ELR (cell line): ENCODE measurements at places on chromosomes 4 and X.
A peak's percentile ranks its signal among the peaks of the same experiment; 100 is the strongest.

GRCh38 chr4:130110770-130111169 lies 1014.8 kb downstream of the C4orf33 start:
- no peak for DNase-seq

- no peak for DNase-seq
Observed at GRCh38 chr4:18751083-18751482, 729.5 kb upstream of the LCORL start.

DNA sequence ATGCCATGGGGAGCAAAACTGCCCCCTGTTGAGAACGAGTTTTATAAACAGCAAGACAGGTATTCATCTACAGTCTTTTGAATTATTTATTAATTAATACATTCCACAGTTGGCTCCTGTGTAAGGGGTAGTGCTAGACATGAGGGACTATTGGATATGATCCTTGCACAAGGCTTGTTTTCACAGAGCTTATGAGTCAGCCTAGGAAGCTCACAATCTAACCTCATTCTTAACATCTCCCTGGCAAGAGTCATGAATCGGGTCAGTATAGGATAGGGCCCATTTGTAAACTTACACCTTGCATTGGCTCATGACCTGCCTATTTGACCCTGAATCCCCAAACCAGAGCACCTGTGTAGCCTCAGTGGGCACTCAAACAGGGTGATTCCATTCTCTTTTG lies 209.1 kb upstream of the HCCS start:
- peak; percentile 69 for DNase-seq

GRCh38 chr4:37561196-37561802 lies 124.9 kb downstream of the RELL1 start:
- DNase-seq, result peak; percentile 20

- DNase-seq, result no peak
Observed at GRCh38 chr4:79163981-79164490, 161.8 kb downstream of the NAA11 start.

DNA sequence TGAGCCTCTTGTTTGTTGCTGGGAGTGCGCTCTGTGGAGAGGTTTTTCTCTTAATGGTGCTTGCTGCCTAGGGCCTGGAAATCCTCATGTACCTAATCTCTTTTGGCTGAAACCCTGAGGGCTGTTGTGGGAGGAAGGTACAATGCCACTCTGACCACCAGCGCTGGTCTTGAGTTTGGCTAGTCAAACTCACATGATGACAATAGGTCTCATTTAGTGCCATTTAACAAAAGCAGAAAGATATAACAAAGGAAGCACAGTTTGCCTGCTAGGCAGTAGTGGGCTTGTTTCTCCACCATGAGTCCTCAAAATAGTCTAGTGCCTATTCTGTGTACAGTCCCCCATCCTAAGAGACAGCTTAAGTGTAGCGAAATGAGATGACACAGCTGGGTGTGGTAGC lies 111.3 kb downstream of the TSPAN7 start:
- no peak for DNase-seq

DNA sequence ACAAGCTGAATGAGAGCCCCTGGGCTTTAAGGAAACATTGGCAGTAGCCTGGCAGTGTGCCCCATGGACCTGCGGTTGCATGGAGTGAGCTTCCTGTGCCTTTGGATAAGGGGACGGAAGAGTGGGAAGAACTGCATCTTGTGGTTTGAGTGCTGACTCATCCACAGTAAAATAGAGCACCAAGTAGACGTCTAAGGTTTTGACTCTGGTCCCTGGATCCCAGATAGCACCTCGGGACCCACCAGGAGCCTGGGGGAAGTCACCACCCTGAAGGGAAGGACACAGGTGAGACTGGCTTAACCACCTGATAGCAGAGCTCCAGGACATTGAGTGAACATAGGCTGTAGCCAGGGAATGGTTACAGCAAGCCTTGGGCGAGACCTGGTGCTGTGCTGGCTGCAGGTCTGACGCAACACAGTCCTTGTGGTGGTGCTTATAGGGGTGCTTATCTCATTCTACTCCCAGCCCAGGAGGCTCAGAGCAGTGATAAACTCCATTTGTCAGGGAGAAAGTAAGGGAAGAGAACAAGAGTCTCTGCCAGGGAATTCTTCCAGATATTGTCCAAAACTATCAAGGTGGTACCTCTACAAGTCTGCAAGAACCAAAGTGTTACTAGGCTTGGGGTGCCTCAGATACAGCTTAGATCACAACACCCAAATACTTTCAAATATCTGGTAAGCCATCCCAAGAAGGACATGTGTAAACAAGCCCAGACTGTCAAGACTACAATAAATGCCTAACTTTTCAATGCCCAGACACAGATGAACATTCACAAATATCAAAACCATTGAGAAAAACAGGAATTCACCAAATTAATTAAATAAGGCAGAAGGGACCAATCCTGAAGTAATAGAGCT lies 123.6 kb upstream of the TET2 start:
- peak; percentile 56 for DNase-seq

DNA sequence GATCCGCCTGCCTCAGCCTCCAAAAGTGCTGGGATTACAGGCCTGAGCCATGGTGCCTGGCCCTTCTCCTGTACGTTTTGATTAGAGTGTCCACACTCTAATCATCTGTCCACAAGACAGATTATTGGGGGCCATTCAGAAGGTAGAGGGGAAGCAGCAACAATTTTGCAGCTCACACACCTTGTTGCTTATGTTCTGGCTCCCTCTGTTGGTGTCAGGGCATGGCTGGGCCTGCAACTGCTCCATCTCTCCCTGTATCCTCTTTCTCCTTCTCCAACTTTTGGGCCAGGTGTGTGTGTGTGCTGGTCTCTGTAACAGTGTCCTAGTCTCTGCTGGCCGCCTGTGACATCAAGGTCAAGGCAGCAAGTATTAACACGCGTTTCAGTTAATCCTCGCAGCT lies 125.5 kb upstream of the MBNL3 start:
- DNase-seq, result no peak

GRCh38 chr4:139514382-139515059 lies 41.5 kb downstream of the SETD7 start:
- DNase-seq, result no peak

DNA sequence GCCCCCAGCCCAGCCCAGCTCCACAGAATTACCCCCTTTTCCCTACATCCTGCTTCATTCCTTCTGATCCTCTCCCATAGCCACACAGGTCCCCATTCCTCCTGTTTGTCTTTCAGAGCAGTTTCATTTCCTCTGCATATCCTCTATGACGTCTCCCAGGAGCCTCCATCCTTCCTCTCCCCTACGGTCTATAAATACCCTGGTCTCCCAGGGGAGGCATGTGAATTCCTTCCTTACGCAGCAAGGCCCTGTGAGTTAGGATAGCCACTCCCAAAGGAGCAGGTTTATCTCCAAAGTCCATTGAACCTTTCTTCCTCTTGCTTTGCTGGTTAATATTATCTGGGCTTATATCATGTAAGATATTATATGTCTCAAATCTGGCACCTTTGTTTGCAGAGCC lies 8.4 kb upstream of the APLN start:
- peak; percentile 9 for DNase-seq

DNA sequence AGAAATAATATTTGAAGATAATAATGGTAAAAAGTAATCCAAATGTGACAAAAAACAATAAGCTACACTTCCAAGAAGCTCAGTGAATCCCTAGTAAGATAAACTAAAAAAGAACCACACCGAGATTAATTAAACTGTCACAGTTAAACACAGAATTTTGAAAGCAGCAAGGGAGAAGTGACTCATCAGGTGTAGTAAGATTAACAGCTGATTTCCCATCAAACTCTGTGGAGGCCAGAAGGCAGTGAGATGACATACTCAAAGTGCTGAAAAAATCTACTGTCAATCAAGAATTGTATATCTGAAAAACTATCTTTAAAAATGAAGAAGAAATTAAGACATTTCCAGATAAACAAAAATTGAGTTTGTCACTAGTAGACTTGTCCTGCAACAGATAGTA lies 35.3 kb downstream of the STK32B start:
- no peak for DNase-seq

GRCh38 chrX:135431886-135432285 lies 10.1 kb downstream of the SMIM10L2A start:
- no peak for DNase-seq

GRCh38 chr4:32847461-32847860 lies 2127.3 kb downstream of the PCDH7 start:
- DNase-seq, result peak; percentile 27

DNA sequence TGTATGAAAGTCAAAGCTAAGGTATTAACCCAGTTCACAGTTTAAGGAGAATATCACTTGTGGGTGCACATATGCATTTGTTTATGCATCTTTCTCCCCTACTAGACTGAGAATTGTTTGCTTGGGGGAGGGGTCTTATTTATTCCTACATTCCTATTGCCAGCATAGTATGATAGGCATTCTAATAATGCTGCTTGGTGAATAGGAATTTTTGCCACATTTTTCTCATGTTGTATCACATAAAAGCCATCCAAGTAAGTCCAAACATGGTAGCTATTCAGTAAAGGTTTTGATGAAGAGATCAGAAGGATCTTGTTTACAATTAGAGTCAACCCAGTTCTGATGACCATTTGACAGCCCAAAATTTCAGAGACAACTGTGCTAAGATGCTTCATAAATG lies 48.6 kb downstream of the ASB9 start:
- peak; percentile 35 for DNase-seq

DNA sequence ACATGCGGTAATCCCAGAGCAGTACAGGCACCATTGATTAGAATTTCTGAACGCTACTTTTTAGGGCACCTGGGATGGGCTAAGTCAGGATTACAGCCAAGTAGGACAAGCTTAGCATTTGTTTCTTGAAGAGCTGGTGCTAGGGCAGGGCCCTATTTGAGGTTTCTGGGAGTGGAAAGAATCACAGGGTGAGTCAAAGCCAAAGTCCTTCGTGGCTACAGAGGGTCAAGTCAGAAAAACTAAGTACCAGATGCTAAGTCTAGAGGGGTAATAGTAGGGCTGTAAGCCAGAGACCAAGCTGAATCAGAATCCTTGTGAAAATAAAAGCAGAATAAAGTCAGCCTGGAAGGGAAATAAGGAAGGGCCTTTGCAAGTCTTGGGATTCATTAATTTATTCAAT lies 448.6 kb downstream of the ZIC3 start:
- no peak for DNase-seq

DNA sequence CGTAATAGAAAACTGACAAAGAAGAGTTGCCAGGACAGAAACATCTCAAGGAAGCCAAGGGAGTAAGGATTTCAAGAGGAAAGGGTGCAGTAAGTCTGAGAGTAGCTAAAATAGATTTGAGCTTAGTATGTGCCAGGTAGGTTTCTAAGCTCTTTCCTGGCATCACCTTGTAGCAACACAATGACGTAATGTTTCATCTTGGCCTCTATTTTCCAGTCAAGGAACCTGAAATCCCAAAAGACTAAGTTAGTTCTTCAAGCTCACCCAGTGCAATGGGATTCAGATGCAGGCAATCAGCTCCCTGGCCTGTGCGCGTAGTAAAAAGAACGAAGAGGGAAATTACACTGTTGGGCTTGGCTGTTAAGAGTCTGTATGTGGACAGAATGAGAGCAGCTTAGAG lies 586.5 kb upstream of the TENM3 start:
- DNase-seq, result no peak

DNA sequence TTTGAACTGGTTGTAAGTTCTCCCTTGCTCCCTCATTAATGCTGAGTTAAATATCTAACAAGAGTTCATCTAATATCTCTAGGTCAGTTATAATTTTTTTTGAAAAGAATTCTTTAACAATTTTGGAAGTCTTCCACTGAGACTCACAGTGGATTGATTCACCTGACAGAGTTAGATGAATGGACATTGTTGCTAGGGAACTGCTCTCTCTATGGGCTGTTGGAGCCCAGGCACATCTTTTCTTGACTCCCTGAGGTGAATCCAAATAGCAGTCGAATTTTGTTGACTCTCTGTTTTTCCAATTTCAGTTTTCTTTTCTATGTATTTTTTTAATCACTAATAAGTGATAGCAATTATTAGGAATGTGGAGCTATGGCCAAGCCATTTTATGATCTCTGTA lies 996.1 kb upstream of the PABPC4L start:
- DNase-seq, result no peak

DNA sequence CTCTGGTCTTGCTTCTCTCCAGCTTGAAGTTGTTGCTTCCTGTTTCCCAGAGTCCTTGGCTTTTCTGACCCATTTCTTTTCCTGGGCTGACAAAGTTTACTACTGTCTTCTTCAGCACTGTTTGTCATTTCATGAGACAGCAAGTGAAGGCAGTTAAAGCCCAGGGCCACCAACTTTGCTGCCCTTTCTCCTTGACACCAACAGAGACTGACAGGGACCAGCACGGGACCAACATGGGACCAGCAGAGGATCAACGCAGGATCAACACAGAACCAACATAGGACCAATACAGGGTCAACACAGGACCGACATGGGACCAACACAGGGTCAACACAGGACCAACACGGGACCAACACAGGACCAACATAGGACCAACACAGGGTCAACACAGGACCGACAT lies 34.9 kb downstream of the RNF212 start:
- no peak for DNase-seq

DNA sequence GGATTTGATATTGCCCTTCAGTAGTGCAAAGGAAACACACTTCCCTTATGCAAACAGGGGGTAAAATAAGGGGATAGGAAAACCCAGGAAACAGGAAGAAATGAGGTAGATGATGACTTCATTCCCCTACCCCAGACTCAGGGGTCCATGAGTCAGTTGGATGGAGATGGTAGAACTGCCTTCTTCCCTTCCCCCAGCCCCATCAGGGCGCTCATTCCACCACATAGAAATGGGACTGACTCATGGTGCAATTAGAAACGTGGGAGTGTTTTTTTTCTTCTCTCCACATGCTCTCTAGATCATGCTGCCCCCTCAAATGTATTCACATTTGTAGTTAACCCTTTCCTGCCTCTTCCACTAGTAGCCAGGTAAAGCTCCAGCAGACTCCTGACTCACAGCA lies 23.1 kb upstream of the ARMCX2 start:
- peak; percentile 6 for DNase-seq

GRCh38 chr4:89136525-89136924 lies 25.2 kb downstream of the TIGD2 start:
- DNase-seq, result peak; percentile 69

- peak; percentile 48 for DNase-seq
Observed at GRCh38 chr4:125321709-125322365, 7.1 kb downstream of the FAT4 start.

DNA sequence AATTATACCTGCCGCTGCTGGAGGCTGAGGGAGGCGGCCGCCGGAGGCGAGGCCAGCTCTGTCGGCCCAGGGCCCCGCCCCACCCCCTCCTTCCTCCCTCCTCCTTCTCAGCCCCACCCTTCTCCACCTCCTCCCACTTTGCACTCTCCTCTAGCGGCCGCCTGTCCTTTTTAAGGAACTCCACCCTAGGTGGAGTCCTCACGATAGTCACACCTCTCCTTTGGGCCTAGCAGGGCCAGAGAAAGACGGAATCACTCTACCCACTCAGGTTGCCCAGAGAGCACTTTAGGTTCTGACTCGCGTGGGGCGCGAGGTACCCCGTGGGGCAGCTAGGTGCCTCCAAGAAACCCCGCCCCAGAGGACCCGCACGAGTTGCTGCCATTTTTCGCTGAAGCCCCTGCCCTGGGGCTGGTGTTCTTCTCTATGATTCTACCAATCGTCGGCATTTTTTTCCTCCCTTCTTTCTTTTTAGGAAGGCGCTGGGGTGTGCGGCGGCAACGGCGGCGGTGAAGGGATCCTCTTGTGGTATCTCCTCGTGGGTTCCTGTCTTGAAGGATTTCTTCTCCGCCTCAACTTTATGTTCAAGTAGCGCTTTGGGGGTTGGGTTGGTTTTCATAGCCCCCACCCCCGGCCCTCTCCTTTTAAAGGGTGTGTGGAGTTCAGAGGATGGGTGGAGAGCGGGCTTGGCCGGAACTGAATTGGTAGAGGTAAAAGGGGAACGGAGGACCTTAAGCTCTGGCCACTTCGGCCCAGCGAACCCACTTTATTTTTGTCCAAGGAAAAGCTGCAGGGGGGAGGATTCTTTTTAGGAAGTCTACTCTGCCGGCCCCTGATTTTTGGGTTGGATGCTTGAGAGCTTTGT lies at the start of gene KLF8:
KLF8 (plus strand) TSS at position 136 of the 862 bp plus-strand sequence. CDS start 979 bp downstream, outside the sequence.
- no peak for DNase-seq
